Hair follicular keratinocyte (primary cell): ENCODE measurements at places on chromosomes 2 and 18. TPM values are rescaled to one million over a fixed set of nuclear protein-coding genes. Genes with fewer than 3 reads are reported as not detected.

The PSMG2 gene
- 88.2 and 99.7 TPM in 2 replicates for total RNA-seq

The RFX8 gene
- total RNA-seq, result 0.08 TPM in 1 of 2 replicates, not detected in the other

The RANBP2 gene
- 33.0 and 33.2 TPM in 2 replicates for total RNA-seq

The DNAJC5G gene
- total RNA-seq, result not detected in 2 replicates
